ENCODE measurements at places on chromosomes 2 and 18.

DNA sequence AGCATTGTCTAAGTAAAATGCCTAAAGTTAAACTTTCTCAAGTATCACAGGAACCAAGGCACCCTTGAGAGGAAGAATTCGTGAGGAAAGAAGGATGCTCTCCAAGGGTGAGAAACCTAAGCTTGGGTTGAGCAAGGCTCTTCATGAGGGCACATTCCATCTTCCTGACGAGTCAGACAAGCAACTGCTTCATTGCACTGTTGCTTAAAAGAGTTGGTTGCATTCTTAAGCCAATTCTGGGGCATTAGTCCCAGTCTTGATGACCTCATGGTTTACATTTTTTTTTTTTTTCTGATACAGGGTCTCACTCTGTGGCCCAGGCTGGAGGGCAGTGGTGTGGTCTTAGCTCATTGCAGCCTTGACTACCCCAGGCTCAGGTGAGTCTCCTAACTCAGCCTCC is 237.5 kb downstream of the ACTR3 start:
- peak; percentile 2 for DNase-seq

DNA sequence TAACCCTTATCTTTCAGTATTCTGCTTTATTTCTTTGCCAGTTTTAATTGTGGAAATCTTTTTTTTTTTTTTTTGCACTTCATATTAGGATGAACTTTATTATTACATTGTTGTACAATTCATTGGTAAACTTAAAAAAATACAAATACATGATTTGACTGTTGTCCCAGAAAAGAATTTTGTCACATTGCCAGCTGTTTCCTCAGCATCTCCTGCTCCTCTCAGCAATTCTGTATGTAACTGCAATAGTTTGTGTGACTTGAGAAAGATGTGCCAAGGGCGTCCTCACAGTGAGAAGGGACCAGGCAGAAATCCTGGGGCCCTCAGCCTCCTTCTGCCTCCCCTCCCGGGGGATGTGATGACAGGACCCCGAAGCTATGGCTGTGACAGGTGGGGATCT is 254.4 kb downstream of the NBAS start:
- no peak for DNase-seq

DNA sequence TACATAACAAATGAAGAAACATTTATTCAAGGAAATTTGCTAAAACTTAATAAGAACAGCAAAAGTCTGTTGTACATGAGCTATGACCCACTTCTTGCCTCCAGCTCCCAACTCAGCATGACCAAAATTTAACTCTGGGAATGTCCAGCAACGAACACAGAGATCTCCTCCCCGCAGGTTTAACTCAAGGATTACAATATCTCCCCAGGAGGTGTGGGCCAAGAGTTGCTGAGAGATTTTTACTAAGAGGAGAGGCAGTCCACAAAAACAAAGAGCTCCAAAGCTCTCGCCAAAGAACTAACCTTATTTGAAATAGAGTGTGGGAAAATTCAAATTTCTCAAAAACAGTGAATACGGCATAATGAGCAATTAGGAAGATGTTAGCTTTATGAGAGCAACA is 318.5 kb downstream of the GRB14 start:
- DNase-seq, result no peak

DNA sequence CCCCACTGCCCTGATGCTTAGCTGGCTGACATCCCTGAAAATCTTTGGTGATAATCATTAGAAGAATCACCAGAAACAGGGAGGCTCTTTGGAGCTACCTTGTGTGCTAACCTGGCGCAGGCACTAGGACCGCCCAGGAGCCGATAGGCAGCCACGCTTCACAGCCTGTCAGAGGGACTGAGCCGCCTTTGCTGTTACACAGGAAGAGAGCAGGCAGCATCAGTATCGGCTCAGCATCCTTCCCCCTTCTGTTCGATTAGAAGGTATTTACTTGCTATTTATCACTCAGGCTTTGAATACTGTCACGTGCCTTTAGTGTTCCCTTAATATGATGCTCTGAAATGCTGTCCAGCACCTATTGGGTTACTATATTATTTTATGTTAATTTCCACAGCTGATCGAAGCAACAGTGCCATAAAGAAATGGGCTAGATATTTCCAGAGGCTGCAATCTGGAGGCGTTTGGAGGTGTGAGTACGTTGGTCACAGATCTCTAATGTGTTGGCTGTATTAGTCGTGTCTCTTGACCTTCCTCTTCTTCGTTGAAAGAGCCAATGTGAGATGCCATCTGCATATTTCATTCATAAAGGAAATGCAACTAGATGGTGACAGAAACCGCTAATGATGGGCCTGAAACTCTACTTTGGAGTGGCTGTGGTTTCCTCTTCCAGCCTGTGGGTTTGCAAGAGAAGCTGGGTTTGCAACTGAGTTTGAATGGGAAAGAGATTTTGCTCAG is 110.4 kb upstream of the RAB27B start:
- no peak for DNase-seq

DNA sequence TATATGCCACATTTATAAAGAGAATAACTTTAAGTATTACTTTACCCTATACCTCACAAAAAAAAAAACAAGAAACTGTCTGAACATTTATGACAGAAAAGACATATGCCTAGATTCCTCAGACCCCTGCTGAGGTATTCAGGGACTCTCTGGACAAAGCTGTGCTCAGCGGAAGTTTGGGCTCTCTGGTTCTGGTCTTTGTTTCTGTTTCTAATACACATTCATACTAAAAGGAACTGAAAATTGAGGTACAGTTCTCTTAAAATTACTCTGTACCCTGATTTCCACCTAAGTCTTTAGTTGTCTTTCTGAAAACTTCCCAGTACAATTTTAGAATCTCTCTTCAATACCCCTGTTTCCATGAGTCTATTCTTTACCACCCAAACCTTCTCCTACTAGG is 160.3 kb downstream of the IKZF2 start:
- DNase-seq, result no peak

DNA sequence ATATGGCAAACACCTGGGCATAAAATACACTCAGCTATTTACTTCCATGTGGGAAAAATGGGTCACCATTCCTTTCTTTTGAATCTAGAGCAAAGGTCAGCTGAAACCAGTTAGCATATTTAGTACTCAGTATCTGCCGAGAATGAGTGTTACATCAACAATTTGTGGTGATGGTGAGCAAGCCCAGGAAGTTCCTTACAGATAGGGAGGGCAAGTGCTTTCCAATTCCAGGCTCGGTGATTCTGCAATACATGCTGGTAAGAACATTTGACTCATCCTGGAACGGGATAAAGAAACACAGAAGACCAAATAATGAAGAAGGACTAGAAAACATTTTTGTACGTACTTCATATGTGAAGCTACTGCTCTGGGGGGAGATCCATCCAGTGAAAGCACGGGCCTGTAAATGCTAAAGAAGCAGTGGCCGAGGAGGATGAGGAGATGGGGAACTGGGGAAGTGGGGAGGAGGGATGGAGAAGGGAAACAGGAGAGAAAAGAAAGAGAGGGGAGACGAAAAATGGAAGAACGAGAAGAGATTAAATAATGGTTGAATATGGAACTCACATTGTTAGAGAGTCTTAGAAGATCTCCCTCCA is 251.9 kb downstream of the TTC32 start:
- peak; percentile 93 for DNase-seq

DNA sequence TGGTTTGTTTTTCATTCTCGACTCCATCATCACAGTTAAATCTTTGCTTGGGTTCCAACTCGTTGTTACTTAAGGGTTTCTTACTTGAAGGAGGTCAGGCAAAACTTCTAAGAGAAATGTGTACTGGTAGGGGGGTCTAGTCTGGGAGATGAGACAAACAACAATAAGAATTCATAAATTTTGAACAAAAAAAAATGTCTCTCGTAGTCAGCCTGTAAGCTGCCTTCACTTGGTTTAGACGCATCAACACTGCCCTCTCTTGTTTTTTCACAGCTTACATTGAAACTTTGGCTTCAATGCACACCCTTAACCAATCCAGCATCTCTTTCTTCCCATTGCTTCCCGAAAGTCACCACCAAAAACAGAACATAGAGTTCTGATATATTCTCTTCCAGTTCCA is 576.4 kb upstream of the PIK3C3 start:
- DNase-seq, result peak; percentile 30

DNA sequence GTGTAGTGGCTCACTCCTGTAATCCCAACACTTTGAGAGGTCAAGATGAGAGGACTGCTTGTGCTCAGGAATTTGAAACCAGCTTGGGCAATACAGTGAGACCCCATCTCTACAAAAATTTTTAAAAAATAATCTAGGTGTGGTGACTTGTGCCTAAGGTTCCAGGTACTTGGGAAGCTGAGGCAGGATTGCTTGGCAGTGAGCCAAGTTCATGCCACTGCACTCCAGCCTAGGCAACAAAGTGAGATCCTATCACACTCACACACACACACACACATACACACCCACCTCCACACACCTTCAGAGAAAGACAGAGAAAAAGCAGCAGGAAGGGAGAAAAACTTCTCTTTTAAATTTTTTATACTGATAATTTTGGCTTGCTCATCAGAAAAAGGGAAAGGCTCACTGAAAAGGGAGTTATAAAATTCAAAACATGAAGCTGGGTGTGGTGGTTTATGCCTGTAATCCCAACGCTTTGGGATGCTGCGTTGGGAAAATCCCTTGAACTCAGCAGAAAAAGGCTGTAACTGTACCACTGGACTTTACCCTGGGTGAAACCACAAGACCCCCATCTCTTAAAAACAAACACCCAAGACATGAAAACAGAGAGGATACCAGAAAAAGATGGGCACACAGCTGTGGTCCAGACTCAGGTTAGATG is 25.7 kb downstream of the FAM168B start:
- no peak for DNase-seq

GRCh38 chr2:185793532-185794345 is 55.1 kb downstream of the FSIP2 start:
- peak; percentile 12 for DNase-seq

DNA sequence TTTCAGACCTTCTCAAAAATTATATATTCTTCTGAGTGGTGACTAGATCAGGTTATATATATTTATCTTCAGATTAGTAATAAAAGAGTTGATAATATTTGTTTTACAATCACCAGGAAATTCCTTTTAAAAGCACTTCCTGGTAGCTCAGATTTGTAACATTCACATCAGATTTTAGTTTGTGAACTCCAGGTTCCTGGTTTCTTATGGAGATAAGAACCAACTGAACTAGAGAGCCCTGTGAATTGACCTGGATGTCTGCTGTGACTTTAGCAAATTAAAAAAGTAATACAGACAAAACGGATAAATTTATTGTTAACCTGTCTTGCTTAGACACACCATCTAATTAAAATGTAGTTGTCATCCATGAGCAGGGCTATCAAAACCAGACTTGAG is 868.7 kb downstream of the BCL11A start:
- no peak for DNase-seq

DNA sequence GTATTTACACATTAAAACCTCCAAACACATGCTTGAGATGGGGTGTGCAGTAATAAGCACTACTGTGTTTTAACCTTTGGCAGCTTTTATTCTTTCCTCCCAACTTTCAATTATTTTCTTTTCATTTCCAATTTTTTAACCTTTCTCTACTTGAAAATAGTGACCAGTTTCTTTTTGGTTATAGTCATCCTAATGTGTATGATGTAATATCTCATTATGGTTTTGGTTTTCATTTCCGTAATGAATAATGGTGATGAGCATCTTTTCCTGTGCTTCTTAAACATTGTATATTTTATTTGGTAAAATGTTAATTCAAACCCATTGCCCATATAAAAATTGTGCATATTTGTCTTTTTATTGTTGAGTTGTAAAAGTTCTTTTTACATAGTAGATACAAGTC is 103.5 kb downstream of the BMPR2 start:
- DNase-seq, result no peak

DNA sequence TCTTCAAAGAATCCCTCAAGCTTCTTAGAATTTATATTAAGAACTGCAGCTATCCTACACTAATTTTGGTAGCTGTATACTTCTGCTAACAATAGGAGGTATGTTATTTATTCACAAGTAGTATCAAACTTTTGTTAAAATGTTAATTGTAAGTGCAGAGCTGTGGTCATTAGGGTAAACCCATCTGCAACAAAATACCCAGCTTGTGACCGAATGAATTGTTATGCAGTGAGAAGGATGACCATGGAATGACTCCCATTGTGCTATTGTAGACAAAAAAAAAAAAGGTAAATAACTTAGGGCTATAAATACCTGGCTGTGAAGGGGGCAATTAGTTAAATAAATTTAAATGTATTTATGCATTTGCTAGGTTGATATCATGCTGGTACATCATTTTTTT is 186.1 kb downstream of the ADCYAP1 start:
- no peak for DNase-seq

GRCh38 chr2:53497020-53497419 is 270.6 kb upstream of the CHAC2 start:
- DNase-seq, result no peak

GRCh38 chr2:903223-903900 is 47.3 kb upstream of the SNTG2 start:
- no peak for DNase-seq

- DNase-seq, result no peak
Observed at GRCh38 chr2:177084607-177085006, 128.0 kb upstream of the HNRNPA3 start.

- DNase-seq, result no peak
Observed at GRCh38 chr2:219615894-219616293, 11.5 kb upstream of the SLC4A3 start.

- DNase-seq, result no peak
Observed at GRCh38 chr2:241773511-241774418, 2.9 kb upstream of the GAL3ST2 start.

DNA sequence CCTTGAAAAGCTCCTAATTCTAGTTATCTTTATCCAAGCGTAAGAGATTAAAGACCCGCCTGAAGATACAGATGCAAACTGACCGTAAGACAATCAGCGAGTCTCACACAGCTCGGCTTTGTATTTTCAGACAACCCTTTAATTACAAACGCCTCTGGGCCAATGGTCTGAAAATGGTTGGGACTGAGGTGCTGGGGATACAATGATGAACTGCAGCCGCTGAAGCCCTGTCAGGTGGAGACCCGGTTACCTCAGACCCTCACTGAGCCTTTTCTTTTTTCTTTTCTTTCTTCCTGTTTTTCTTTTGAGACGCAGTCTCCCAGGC is 715 bp upstream of the CFAP36 start:
- DNase-seq, result no peak

DNA sequence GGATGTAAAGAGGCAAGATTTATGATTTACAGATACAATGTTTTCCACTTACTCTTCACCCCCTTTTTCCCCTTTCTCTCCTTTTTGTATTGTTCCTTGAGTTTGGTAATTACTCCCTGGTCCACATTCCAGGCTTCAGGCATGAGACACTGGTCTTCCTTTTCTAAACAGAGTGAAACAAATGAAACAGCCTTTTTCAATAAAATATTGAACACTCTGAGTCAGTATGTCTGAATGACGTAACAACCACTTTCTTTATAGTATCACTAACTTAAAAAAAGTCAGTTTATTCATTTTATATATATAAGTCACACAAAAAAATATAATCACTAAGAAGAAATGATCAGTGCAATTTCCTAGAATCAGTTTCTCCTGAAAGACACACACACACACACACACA is 79.7 kb downstream of the STRN start:
- DNase-seq, result peak; percentile 25

- DNase-seq, result no peak
Observed at GRCh38 chr2:78757191-78757590, 268.3 kb upstream of the REG3G start.

GRCh38 chr18:21040466-21040865 is 71.1 kb downstream of the ROCK1 start:
- no peak for DNase-seq

GRCh38 chr2:96493072-96493471 is 12.1 kb downstream of the NEURL3 start:
- no peak for DNase-seq

GRCh38 chr2:16175247-16175825 is 235.0 kb downstream of the MYCN start:
- no peak for DNase-seq
